ENCODE measurements at places on chromosomes 2 and 18.

DNA sequence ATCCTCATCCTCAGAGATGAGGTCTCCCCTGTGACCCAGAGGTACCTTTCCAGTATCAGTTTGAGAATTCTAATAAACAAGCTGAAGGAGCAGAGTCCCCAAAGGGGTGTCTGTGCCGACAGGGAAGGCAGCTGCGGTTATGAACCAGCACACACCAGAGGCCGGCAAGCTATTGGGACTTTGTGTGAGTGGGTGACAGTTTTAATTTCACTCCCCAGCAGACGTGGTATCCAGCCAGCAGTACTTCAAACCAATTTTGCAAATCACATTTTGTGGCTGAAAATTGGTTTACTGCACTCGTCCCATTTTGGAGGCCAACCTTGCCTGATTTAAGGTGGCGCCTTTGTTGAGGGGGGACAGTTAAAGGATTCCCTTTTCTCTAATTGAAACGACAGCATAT is 103.0 kb upstream of the NRP2 start:
- DNase-seq: no peak

DNA sequence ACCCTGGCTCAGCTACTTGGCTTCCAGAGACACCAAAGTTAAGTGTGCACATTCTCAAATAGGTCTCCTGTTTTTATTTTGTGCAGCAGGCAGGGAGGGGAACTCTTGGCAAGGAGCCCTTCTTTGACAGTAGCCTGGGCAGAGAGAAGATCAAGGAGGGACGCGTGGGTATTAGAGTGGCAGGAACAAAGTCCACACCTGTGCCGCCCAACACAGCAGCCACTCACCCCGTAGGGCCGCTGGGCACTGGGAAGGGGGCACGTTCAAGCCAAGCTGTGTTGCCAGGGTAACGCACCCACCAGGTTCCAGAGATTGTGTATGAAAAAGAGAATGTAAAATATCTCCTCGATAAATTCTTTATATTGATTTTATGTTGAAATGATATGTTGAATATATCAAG is 229.3 kb upstream of the AGAP1 start:
- no peak for DNase-seq

DNA sequence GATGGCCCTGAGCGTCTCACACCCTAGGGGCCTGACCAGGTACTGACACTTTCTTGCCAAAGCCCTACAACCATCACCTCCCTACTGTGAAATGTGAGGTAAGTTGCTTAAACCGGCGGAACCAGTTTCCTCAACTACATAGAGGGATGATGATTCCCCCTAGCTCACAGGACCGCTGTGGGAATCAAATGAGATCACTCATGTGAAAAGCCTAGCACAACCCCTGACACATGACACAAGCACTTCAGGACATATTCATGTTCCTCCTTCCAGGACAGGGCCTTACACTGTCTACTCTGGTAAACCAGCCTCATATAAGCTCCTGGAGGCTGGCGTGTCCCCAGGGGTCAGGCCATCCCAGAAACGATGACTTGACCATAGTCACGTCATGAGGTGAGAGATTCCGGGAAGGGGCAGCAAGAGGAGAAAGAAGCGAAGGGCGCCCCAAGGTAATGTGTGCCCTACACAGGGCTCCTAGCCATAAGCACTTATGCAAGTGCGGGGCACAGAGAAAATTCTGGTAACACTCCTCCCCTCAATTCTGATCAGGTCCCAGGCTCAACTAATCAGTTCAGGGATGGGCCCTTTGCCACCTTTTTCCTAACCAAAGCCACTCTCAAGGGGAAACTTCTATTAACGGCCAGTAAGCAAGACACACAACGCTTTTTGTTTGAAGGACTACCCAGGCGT is 49.5 kb downstream of the C2orf42 start:
- no peak for DNase-seq

DNA sequence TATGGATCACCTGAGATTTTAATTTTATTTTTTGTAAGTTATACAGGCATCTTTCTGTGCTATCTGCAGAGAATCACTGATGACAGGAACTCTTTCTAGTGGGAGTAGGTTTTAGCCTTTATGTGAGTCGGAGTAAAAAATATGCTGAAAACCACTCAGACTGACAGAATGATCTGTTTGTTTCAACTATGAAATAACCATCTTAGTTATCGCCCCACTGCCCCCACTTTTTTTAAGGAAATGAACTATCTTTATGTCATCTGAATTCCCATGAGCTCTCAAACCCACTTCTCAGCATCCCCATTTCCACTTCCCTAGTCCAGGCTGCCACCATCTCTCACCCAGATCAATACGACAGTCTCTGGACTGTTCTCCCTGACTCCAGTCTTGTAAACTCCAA is 38.9 kb downstream of the MRPL33 start:
- DNase-seq: no peak

DNA sequence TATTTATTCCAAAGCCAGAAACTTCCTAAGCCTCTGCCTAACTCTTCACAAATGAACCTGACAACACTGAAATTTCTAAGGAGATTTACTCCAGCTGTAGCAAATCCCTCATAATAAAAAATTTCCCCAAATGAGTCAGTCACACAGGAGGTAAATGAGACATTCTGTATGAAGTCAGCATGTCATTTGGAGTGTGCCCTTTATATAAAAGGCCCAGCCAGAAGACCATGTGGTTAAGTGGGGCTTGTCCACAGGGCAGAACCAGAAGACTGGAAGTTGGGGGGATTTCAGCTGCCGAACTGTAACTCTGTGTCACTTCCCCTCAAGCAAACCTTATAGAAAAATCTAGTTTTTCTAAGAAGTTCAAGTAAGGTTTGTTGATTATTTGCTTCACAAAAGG is 30.2 kb downstream of the NRP2 start:
- no peak for DNase-seq

DNA sequence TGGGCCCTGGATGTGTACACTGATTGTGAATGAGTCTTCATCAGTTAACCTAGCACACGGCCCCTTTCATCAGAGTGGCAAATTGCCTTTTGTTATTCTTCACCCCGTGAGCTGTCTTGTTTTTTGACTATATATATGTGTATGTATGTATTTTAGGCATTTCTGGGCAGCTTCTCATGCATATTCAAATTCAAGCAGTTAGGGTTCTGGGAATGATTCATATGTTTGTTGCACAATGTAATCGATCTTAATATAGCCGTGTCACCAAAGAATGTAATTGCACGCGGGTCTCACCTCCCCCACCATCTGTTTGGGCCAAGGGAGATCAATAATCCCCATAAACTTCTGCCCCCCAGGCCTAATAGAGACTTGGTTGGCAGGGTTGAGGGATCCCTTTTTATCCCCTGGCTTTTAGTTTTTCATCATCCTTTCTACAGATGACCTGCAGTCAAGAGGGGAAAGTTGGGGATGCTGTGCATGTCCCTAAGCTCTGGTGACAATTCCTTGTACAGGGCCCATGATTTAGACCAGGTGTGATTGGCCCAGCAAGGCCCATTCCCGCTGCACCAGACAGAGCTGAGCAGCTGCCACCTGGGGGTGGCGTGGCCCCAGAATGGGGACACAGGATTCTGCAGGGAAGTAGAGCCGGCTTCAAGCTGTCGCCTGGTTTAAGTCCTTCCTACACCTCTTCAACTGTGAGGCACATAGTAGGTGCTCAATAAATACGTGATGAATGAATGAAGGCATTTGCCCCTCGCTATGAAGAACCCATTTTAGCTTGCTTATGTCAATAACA is 19.2 kb downstream of the KCNF1 start:
- DNase-seq: no peak

Data from stimulated activated CD8-positive, alpha-beta memory T cell treated with anti-CD3 and anti-CD28 coated beads, Interleukin-2, amount 100 ng/mL, for 48 hours (primary cell).